GM23338 (cell line): ENCODE measurements at places on chromosomes 12 and 14. TPM values are rescaled to one million over a fixed set of nuclear protein-coding genes. Genes with fewer than 3 reads are reported as not detected.

TRPV4 gene
- 1.0 and 1.1 TPM in 2 replicates for total RNA-seq

DNA sequence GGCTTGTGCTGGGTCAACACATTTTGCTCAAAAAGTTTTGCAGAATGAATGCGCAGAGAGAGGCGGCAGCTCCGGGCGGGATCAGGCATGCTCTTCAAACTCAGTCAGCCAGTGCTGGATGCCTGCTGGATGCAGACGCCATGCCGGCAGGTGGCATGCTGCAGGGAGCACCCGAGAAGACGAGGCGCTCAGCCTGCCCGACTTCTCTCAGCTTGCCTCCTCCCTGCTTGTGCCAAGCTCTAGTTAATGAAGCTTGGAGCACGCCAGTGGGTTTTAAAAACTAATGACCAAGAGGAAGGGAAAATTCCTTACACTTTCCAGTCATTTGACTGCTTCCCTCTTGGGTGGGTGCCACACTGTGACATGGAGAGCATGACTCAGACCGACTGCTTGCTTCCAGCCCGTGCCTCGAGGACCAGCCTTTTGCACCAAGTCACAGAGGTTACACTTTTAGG lies 39.8 kb downstream of the SLC24A4 start:
- no peak for DNase-seq

DNA sequence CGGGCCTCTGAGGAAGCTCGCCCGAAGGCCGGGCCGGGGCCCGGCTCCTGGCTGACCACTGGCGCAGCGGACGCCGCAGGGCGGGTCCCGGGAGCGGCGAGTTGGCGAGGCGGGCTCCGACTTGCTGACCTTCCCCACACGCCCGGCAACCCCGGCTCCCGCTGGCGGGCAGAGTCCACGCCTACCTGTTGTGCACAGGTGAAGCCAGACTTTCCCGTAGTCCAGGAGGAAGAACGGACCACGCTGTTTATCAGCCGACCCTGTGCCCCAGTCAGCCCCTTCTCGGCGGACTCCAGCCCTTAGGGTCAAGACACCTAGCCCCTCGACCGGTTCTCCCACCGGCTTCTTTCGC lies 407 bp downstream of the HEATR5A start:
- DNase-seq = peak; percentile 77

DNA sequence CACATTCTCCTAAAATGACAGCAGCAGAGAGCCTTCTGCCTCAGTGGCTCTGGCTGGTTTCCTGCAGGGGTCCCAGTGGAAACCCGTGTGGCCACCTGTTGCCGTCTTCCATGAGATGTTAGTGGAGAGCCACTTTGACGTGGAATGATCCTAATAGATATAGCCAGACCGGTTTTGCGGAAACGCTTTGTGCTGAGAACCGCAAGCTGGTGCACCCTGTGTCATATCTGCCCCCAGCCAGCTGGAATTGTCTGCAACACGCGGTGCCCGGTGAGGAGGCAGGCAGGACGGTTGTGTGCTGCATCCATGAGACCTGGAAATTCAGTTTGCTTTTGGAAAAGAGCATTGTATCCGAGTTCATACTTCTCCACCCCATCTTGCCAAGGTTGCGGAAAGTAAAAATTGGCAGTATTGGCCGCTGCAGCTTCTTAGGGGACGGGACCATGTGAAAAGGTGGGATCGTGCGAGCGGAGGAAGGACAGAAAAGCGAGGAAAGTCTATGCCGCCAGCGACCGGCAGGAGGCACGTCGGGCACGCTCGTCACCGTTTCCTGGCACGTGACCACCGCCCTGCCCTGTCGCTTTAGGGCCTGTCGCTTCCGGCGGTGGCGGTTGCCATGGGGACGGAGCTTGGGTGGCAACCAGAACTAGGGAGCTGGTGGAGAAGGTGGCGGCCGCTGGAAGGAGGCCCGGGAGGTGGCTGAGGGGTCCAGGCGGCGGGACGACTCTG lies at the start of gene CFAP251:
Gene CFAP251, plus strand, starts transcription at position 643 of the 729 bp plus-strand sequence. CDS start 2,714 bp downstream, outside the sequence.
- peak; percentile 98 for DNase-seq

DPY19L2 gene
- total RNA-seq = 8.0 and 10.8 TPM in 2 replicates

DNA sequence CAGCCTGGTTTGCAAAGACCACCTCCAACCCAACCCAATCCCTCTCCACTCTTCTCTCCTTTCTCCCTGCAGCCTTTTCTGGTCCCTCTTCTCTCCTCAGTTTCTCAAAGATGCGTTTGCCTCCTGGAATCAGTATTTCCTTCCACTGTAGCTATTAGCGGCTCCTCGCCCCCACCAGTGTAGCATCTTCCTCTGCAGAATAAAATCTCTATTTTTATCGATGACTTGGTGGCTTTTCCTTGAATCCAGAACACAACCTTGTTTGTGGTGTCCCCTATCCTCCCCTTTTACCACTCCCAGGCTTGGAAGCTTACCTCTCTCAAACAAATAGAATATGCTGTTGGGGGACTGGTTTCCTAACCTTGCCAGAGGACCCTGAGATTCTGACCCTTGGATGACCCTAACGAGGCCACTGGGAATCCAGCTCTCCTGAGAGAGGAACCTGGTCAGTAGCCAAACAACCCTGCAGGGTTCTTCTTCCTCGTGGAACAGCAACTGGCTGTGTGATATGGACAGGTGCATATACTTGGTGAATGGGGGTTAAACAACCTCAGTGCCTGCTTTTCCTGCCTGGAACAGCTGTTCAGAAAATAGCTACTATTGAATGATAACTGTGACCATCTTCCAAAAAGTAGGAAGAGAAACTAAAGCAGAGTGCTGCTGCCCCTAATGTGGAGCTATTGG lies 4.4 kb downstream of the WNT1 start:
- DNase-seq = no peak

DNA sequence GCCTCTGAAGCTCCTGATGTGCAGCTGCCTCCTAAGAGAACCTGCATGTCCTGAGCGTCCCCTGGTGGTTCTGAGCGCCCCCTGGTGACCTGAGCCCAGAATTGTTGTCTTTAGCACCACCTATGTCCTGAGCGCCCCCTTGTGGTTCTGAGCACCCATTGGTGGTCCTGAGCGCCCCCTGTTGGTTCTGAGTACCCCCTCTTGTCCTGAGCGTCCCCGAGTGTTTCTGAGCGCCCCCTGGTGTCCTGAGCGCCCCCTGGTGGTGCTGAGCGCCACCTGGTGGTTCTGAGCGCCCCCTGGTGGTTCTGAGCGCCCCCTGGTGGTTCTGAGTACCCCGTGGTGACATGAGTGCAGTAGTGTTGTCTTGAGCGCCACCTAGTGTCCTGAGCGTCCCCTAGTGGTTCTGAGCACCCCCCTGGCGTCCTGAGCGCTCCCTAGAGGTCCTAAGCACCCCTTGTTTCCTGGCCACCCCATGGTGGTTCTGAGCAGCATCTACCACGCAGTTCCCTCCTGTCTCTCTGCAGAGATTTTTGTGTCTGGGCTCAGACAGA lies 782.5 kb downstream of the TMEM121 start:
- peak; percentile 64 for DNase-seq

DNA sequence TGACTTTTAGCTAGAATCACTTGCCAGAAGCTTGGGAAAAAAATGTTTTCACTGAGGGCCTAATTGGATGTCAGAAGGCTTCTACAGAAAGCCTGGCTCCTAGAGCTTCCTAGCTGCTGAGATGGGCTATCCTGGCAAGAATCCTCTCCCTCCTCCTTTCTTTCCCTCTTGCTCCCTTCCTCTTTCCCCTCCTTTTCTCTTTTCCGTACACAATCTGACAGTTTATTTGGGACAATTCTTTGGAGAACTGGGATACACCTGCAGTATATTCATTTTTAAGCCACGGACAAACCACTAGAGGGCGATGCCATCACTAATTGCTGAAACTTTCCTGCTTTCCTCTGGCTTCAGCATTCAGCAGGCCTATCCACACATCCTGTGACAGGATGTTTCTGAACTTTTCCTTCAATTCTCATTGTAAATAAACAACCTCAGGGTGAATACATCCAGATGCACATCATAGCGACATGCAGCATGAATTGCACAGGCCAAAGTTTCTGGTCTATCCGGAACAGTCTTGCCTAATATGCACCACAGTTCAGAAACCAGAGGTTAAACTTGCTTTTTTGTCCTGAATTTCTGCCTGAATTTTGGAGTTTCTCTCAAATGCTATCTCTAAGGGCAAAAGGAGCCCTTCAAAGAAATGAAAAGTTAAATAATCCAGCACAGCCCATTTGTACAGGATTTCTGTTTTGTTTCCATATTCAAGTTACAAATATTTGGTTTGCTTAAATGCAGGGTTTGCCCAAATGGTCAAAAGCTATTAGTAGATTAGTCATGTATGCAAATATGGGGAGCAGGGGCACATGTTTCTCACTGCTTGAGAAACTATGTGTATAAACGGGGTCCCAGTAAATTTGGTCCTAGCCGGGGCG lies 142.8 kb downstream of the PAWR start:
- DNase-seq = peak; percentile 85

POTEM gene
- not detected in 2 replicates for total RNA-seq

- DNase-seq = no peak
Observed at GRCh38 chr14:21056520-21057163, 980 bp upstream of the RNASE8 start.

DNA sequence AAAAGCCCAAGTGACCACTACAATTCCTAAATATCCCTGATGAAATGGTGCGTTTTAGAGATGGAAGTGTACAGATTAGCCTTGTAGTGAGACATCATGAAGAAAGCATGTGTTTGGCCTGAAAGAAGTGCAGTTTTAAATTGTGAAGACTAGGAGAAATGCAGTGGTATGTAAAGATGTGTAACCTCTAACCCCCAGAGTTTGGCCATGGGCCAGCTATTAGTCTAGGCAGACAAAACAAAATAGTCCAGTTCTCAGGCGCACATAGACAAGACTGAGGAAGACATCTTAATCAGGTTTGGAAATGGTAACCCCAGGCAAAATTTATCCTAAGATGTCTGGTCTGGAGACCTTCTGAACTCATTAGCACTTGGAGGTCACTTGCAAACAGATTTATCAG lies 23.4 kb downstream of the WBP11 start:
- DNase-seq = no peak

- DNase-seq = no peak
Observed at GRCh38 chr12:57838594-57839302, 7.8 kb downstream of the CTDSP2 start.

GRCh38 chr14:96261772-96262655 lies 6.0 kb downstream of the BDKRB1 start:
- DNase-seq = no peak

DNA sequence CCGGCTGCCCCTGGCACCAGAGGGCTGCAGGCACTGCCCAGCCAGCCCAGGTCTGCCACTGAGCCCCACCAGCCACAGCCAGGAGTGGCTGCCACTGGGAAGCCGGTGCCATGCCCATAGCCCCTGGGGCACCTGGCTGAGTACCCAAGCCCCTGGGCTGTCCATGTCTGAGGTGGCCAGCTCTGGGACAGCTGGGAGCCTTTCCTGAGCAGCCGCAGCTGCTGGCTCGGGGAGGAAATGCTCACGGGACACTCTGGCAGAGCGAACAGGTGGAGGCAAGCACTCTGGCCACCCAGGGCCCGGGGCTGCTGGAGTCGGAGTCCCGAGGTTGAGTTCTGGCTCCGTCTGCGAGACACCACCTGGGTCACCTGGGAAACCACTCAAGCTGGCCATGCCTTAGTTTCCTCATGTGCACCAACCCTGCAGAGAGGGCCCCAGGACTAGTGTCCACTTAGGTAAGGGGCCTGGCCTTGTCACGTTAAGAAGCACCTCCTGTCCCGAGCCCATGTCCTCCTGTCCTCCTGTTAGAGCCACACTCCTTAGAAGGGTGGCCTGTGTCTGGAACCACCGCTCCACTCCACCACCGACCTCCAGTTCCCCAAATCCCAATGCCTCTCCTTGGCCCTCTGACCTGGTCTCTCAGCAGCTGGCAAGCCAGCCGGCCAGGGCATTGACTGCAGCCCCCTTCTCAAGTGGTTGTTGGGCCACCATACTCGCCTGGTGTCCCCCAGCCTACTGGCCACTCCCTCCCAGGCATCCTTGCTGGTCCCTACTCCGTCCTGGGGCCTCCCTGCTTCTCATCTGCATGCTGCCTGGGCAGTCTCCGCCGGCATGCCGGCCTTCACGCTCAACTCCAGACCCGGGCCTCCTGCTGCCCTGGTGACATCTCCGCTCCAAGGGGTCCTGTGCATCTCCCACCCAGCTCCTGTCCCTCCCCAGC lies 45.3 kb downstream of the BEGAIN start:
- no peak for DNase-seq

DNA sequence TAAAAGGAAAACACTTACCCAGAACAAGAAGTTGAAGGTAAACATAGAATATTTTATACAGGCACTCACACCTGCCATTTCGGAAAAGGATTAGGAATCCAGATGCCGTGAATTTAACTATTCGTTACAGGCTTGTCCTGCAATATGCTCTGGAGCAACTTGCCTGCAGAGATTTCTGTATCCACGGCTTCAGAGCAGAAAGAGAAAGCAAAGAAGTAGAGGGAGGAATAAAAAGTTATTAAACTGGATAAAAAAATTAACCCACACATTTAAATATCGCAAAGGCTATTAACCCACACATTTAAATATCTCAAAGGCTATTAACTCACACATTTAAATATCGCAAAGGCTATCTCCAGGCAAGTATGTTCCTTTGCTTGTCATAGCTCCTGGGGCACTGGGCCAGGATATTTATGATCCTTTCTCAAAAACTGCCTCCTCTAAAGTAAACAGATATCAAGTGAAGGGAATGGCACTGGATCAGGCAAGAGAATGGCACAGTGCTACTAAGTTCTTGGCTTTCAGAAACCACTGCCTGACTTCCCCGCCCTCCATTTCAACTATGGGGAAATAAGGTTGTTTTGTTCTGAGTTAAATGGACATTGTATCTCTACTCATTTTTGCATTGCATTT lies at the start of gene TSPAN8:
Gene TSPAN8, minus strand, starts transcription at position 399 of the 633 bp plus-strand sequence. Its CDS starts 321 bp downstream, at position 78.
- DNase-seq = no peak

DNA sequence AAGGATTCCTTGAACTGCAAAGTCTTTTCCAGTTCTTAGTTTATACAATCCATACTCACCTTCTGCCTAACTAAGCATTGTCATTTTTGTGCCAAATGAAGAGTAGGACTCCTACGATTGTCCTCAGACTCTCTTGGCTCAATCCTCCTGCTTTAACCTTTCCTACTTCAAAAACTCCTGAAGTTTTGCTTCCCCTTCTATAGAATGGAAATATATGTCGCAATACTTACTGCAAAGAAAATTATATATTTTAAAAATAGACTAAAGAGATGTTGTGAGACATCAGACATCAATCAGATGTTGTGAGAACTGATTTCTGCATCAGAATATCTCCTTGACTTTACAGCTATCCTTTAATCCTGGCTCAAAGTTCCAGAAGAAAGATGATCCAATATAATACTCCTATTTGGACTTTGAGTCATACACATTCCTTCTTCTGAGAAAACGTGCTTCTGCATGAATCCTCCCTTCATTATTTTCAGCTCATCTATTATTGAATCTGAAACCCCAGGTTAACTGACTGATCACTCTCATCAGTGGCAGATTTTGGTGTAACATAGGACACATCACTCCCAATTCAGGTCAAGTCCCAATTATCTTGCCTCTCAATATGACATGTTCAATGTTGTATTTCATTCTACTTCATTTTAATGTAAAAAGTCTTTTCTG lies 48.8 kb downstream of the A2M start:
- no peak for DNase-seq

SLC8A3 gene
- 1.9 and 2.0 TPM in 2 replicates for total RNA-seq
